Retina (tissue), 1 donor: ENCODE measurements at places on chromosomes 11 and 22.

- DNase-seq = peak; percentile 87
Observed at GRCh38 chr11:116499396-116500003, 273.3 kb downstream of the BUD13 start.

GRCh38 chr22:35375031-35375430 is 5.9 kb upstream of the HMOX1 start:
- no peak for DNase-seq

DNA sequence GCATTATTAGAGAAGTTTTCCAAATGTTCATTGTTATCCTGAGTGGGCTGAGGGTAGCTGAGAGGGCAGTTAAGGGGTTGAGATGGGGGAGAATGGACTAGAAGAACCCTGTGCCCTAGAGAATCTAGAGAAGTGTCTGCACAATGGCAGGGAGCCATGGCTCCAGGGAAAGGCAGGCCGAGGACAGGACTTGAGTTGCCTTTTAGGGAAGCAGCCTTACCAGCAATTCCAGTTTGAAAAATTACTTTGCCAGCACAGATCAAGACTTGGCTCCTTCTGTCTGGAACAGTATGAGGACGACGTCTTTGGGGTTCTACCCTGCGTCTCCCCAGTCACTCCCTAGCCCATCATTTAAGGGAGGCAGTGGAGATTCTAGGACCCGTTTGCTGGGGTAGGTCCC is 25.7 kb upstream of the MICAL3 start:
- DNase-seq = no peak

DNA sequence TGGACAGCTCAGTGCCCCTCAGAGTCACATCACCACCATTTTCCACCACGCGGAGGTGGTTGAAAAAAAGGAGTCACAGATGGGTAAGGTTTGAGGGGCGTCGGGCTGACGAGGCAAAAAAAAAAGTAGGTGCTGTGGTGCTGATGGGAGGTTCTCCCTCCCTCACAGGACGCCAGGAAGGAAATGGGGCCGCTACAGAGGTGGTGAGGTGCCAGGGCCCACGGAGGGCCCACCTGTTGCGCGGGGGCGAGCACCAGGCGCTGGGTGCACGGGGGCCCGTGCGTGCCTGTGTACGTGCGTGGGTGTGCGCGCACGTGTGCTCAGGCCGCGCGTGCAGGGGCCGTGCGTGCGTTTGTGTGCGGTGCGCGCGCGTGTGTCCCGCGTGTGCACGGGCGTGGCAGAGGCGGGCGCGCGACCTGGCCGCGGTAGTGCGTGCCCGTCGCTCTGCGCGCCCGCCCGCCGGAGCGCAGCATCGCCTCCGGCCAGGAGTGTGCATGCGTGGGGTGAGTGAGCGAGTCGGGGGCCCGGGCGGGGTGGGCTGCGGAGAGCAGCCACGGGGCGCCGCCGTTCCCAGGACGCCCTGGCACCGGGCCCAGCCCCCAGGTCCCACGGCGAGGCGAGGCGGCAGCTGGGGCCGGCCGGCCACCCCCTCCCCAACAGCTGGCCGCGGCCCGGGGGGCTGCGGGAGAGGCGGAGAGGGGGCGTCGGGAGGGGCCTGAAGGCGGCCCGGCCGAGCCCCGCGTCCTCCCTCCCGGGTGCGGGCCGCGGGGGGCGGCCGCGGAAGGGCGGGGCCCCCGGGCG is 2.8 kb downstream of the PDGFB start:
- DNase-seq = peak; percentile 55

DNA sequence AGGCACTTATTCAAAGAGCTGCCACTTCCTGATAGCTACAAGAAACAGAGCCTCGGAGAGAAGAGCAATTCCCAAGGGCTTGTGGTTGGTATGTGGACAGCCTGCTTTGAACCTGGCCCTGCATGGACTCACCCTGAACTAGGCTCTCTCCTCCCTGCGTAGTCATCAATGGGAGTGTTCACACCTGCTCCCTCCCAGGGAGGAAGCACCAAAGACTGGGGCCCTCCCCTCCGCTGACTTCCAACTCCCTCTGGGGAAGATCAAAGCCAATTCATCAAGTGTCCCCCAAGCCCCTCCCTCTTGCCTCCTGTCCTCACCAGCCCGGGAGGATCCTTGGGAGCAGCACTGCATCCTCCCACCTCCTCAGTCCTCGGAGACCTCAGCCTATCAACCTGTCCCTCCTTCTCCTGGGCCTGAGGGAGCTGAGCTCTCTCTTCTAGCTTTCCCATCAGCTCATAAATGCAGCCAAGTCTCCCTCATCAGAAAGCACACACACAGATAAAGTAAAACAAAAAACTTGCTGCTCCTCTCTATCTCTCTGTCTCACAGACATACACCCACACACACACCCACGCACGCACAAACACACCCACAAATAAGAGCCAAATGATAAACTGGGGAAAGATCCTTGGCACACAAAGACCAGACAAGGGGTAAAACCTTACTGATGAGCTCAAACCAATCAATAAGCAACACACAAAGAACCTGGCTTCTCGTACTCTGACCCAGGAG is 3.3 kb downstream of the A4GALT start:
- DNase-seq = no peak

DNA sequence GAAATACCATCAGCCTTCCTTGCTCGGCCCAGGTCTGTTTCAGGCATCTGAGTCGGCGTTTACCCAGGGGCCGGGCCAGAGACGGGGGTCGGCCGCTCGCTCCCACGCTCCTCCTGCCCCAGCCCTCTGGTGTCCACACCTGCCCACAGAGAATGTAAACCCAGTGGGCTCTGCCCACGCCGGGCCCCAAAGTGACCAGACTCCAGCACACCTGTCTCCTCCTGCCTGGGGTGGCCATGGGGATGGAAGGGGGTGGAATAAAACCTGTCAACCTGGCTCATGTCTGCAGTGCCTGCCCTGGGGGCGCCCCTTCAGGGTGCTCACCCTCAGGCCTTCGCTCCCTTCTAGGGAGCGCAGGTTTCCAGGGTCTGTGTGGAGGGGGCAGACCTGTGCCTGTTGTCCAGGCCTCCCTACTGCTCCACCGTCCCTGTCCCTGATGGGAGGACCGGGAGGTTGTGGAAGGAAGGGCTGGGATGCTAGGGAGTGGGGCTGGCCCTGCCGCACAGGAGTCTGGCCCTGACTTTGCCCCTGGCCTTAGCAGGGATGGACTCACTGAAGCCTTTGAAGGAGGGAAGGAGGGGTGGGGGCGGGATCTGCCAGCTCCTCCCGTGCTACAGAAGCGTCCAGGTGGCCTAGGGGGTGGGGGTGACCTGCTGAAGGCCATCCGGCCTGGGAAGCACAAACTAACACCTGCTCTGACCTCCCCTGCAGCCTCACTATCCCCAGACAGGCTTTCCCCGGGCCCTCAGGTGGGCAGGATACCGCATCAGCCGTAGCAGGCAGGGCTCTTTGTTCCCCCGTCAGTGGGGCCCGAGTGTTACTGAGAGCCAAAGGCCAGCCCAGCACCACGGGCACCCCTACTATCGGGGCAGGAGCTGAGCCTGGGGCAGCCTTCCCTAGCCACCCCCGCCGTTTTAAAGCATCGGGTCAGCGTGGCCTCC is 14.7 kb upstream of the ARHGAP8 start:
- DNase-seq = no peak

DNA sequence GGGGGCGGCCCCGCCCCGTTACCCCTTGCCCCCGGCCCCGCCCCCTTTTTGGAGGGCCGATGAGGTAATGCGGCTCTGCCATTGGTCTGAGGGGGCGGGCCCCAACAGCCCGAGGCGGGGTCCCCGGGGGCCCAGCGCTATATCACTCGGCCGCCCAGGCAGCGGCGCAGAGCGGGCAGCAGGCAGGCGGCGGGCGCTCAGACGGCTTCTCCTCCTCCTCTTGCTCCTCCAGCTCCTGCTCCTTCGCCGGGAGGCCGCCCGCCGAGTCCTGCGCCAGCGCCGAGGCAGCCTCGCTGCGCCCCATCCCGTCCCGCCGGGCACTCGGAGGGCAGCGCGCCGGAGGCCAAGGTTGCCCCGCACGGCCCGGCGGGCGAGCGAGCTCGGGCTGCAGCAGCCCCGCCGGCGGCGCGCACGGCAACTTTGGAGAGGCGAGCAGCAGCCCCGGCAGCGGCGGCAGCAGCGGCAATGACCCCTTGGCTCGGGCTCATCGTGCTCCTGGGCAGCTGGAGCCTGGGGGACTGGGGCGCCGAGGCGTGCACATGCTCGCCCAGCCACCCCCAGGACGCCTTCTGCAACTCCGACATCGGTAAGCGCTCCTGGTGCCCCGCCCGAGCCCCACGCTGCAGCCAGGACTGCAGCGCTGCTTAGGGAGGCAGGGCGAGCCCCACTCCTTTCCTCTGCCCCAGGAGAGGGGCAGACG is at the start of gene TIMP3:
Gene TIMP3, plus strand, starts transcription at position 169 of the 700 bp plus-strand sequence. Its CDS starts 297 bp downstream, at position 466.
- peak; percentile 77 for DNase-seq

GRCh38 chr11:118615976-118616371 is 8.6 kb downstream of the PHLDB1 start:
- DNase-seq = peak; percentile 43

- no peak for DNase-seq
Observed at GRCh38 chr11:42631220-42631843, 680.5 kb upstream of the API5 start.

GRCh38 chr11:3216027-3216525 is 2.5 kb downstream of the MRGPRG start:
- no peak for DNase-seq

GRCh38 chr11:31801298-31801702 is 9.8 kb downstream of the PAX6 start:
- DNase-seq = peak; percentile 79

DNA sequence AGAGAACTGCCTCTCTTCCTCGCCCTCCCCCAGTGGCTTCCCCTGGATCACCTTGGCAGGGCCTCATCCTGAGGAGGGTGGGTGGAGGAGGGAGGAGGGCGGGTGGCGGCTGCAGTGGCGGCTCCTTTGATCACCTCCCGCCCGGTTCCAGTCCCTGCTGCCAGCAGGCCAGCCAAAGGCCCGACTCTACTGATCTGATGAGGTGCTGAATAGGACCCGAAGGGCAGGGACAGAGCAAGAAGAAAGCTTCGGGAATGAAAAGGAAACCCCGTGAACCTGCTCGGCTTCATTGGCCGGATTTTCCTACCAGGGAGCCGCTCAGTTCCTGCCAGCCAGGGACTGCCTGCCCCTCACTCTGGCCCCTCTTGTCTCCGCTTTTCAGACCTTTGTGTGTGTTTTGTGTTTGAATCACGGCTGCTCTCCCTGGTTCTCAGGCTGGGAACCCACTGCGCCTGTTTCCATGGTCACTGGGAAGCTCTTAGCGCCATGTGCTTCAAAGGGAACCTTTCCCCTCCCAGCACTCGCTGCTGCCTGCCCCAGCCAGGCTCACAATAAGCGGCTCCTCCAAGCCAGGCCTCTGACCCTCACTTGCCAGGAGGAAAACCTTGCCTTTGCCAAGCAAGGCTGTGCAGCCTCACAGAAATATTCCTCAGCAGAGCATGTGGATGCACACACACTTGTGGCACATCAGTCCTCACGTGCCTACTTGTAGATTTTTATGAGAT is 56.8 kb downstream of the C22orf31 start:
- DNase-seq = peak; percentile 84

DNA sequence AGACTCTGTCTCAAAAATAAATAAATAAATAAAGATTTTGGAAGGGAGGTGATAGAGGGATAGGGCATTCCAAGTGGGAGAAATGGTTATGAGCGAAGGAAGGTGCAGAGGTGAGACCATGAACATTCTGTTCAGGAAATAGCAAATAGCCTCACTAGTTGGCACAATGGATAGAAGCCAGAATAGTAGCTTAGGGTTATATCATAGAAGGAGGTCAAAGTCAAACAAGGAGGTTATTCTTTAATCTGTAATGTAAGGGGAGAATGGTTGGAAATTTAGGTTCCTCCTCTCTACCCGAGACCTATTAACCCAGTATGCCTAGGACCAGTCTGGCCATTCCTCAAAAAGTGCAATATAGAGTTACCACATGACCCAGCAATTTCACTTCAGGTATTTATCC is 275.8 kb downstream of the MN1 start:
- DNase-seq = no peak
